CD4-positive, alpha-beta T cell treated with Interleukin-17A for 1 hour (primary cell): ENCODE measurements at places on chromosomes 3 and 15.

DNA sequence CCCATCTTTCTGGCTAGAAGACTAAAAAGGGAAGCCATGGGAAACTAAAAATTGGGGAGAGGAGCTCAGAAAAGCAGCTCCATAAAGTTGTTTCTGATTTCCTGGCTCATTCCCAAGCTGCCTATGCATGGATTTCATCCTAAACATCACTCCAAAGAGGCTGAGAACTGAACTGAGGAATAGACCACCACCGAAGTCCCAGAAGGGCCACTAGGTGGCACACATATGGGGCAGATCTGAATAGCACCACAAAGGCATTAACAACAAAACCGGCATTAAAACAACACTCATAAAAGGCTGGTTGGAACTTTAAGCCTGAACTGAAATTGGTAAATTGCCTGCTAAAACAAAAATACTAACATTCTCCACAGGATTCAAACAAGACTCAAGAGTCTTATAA, 106.3 kb downstream of the PLD1 start:
- DNase-seq: peak; percentile 16

DNA sequence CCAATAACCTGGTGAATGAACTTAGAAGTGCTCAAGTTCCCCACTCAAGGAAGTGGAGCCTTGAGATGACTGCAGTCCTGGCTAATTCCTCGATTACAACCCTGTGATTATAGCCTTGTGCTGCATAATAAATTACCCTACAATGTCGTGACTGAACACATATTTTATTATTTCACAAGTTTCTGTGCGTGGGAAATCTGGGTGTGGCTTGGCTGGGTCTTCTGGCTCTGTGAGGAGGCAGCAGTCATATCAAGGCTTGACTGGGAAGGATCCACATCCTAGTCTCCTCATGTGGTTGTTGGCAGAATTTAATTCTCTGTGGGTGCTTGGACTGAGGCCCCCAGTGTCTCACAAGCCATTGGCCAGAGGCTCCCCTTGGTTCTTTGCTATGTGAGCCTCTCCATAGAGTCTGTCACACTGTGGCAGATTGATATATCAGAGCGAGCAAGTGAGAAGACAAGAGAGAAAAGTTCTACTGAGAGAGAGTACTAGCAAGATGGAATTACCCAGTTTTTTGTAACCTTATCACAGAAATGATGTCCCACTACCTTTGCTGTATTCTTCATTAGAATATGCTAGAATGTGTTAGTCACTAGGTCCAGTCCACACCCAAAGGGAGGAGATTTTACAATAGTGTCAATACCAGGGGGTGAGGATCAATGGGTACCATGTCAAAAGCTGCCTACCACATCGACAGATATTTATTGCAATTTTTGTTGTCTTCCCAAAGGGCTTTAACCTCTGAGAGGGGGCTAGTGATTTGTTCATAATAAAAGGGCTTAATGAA, 102.8 kb upstream of the TBC1D5 start:
- no peak for DNase-seq

DNA sequence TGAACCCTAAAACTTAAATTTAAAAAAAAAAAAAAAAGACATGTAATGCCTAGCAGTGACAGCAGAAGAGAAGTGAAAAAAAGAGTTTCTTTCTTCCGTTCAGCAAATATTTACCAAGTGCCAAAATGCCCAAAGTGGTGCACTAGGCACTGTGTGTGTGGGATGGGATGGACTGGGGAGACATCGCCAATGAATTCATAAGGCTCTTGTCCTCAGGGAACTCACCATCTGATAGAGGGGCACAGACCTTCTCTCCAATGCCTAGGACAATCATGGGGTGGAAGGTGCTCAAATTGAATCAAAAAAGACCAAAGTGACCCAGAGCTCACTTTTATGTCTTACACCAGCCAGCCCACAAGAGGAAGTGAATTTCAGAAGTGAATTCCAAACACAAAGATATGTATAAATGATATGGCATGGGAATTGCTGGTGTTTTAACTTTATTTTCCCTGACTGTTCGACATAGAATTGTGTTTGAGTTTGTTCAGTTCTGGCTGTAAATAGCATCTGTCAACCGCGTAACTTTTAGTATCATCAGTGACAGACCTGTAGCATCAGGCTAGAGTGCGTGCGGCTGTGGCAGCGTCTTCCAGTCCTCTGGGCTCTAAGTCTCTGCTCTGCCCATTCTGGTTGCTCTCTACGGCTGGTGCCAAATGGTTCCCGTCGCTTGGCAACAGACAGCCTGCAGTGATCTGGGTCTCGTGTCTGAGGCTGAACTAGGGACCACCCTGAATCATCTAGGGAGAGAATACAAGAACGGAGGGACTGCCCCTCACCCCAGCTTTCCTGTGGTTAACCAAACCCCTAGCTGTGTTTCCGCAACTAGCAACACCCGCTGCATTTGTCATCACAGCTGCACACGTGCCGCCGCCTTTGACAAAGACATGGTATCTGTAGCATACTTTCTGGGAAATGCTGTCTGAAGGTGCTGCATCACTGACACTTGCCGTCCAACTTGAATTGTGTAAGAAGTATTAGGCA, 154.0 kb upstream of the THBS1 start:
- DNase-seq: peak; percentile 68

DNA sequence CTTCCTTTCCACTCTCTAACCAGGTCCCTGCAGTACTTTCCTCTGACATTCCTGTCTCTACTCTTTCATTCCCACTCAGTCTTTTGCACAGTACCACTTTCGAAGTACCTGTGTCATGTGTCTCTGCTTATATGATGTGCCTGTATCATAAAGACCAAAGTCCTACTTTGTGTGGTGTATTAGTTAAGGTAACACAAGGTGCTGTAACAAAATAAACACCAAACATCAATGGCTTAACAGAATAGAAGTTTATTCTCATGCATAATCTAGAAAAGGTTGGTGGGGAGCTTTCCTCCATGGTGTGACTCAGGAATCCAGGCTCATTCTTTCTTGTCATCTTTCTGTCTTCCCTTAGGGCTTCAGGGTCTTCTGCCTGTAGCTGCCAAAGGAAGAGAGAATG, 3.3 kb downstream of the TMED3 start:
- DNase-seq: no peak

GRCh38 chr15:63051156-63052066, 8.9 kb downstream of the TPM1 start:
- DNase-seq: no peak
